ENCODE measurements at places on chromosomes 4 and X.

- DNase-seq, result no peak
These were observed 195.6 kb downstream of the RAPGEF2 start for GRCh38 chr4:159298502-159298901.

- no peak for DNase-seq
These were observed 281.4 kb downstream of the LDB2 start for GRCh38 chr4:16617011-16617410.

- DNase-seq, result no peak
These were observed 12.8 kb upstream of the SCARB2 start for GRCh38 chr4:76226418-76226817.

- no peak for DNase-seq
These were observed 1017.6 kb upstream of the HS3ST1 start for GRCh38 chr4:12446256-12446655.

DNA sequence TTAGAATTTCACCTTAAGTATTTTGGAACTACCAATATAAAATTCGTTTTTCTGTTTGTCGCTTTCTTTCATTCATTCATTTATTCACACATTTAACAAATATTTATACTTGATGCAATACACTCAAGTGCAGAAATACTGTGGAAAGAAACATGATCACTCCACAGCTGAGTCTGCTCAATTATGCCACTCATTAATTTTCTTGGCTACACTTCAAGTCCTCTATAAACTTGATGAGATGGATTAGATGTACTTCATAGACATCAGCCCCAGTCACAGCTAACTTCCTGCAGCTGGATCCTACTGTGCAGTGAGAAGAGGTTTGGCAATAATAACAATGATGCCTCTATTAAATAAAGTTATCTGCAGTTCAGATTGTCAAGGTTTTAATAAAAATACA is 208.1 kb downstream of the PDGFC start:
- no peak for DNase-seq

DNA sequence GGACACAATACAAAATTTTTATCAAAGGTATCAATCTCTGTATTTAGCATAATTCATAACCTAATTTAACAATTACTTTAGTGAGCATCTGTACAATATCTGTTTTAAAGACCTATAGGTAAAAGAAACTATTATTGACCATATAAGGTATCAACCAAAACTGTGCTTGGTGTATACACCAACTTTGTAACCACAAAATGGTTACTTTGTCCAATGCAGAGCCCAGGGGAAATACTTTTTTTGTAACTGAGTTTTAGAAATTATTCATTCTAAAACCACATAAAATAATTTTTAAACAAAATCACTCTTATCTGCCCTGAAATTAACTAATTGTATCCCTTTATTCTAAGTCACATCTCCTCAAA is 5.0 kb downstream of the CXXC4 start:
- DNase-seq, result no peak

DNA sequence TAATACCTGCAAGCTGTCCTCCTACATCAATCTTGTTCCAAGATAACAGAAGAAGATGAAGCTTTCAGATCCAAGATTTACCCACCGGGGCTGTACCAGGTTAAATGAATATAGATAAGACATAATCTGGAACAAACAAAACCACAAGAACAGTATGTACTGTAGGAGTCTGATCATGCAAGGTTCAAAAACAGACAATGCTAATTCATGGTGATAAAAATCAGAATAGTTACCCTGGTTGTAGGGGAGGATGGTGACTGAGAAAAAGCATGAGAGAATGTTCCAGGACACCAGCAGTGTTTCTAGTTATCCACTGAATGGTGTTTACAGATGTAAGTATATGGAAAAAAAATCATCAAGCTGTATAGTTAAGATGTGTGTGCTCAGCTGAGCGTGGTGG is 211.6 kb upstream of the TBL1X start:
- no peak for DNase-seq

DNA sequence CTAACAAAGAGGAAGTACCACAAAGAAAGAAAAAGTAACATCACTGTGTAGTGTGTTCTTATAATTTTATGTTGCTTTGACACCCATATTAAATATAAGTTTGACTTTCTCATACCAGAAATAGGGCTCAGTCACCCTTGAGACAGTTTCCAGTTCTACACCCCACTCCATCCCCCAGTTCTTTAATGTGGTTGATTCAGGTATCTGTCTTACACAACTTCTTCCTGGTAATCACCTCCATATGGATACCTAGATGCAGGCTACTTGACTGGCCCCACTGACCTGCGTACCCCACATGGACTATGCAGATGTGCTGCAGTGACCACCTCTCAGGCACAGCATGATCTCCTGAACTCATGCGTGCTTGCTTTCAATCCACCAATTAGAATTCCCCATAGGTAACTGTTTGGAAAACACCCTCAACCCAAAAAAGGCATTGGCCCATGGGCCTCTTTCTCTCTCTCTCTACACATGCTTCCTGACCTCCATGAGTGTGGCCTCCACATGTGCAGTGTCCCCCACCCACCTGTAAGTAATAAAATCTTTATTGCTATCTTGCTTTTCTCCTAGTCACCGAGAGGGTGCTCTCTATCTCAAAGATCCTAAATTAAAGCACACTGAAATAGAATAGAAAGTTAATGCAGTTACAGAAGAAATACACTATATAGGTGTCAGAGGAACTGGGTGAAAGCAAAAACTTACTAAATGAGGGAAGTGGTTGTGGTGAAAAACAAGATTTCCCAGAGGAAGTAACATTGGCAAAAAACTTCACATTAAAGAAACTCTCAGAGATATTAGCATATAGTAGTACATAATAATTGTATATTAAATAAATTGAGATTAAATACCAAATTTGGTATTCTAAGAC is 98.4 kb downstream of the ZAR1 start:
- DNase-seq, result no peak

All from BE2C (cell line).